ENCODE measurements at places on chromosomes 7 and 10. TPM values are rescaled to one million over a fixed set of nuclear protein-coding genes. Genes with fewer than 3 reads are reported as not detected.

DNA sequence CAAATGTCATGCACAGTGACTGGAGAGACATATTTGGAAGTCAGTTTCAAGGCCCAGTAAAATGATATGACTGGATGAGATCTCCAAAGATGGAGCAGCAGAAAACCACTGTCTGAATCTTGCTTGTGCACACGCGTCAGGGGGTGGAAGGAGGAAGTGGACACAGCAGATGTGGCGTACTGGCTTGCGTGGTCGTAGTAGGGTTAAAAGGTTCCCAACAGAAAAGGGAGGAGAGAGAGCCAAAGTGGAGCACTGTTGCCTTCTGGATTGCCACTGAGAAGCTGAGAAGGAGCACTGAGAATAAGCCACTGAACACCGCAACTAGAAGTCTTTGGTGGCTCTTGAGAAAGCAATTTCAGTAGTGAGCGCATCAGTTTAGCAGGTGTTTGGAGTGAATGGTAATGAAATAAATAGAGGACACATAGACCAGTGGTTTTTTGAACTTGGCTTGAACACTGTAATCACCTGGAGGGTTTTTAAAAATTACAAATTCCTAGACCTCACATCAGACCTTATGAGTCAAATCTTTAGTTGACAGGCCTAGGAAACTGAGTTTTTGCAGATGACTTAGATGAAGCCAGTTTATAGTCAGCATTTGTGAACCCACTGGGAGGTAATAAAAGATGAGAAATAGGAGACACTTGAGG is 227.3 kb downstream of the PTEN start:
- no peaks in the 10 kb centered on the region for H3K27me3 ChIP-seq
- H3K27ac ChIP-seq = no peak overlapping the region
- no peaks in the 10 kb centered on the region for H3K36me3 ChIP-seq
- H3K4me1 ChIP-seq = peaks cover 16% of the 10 kb centered on the region
- H3K4me3 ChIP-seq = no peak overlapping the region

GRCh38 chr7:47143339-47143738 is 438.6 kb downstream of the TNS3 start:
- no peaks in the 10 kb centered on the region for H3K4me1 ChIP-seq
- DNase-seq = no peak
- H3K27me3 ChIP-seq = no peaks in the 10 kb centered on the region
- no peaks in the 10 kb centered on the region for H3K36me3 ChIP-seq
- H3K4me3 ChIP-seq = no peak overlapping the region

DNA sequence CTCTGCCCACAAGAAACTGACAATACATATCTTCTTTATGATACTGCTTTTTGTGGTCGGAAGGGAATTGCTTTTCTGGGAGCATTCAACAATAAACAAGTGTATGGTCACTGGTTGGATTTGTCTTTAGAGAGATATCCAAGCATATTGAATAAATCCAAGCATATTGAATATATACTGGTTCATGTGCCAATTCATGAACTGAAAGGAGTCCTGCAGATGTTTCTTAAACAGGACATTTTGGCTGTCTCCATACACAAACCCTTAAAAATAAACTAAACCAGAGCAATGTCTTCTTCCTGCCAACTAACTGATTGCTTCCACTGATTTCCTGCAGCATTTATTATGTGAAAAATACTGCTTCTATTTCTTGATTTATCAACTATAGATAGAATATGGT is 173.9 kb downstream of the FOXP2 start:
- DNase-seq = no peak
- H3K27ac ChIP-seq = no peak overlapping the region
- H3K27me3 ChIP-seq = no peaks in the 10 kb centered on the region
- H3K36me3 ChIP-seq = no peaks in the 10 kb centered on the region
- H3K4me3 ChIP-seq = no peak overlapping the region
- H3K4me1 ChIP-seq = no peaks in the 10 kb centered on the region

- peaks cover 3% of the 10 kb centered on the region for H3K27me3 ChIP-seq
- no peak overlapping the region for H3K4me3 ChIP-seq
- no peak overlapping the region for H3K27ac ChIP-seq
- DNase-seq = no peak
Observed at GRCh38 chr7:1404460-1404809, 54.8 kb downstream of the MICALL2 start.

The SPDYE16 gene
- total RNA-seq = 0.16 TPM

The GCK gene
- 1.2 TPM for total RNA-seq
